Activated naive CD8-positive, alpha-beta T cell treated with anti-CD3 and anti-CD28 coated beads, Interleukin-2, amount 10 ng/mL, durations not matched to agents 7 days and 5 days (primary cell): ENCODE measurements at places on chromosomes 1 and 21. TPM values are rescaled to one million over a fixed set of nuclear protein-coding genes. Genes with fewer than 3 reads are reported as not detected.

DNA sequence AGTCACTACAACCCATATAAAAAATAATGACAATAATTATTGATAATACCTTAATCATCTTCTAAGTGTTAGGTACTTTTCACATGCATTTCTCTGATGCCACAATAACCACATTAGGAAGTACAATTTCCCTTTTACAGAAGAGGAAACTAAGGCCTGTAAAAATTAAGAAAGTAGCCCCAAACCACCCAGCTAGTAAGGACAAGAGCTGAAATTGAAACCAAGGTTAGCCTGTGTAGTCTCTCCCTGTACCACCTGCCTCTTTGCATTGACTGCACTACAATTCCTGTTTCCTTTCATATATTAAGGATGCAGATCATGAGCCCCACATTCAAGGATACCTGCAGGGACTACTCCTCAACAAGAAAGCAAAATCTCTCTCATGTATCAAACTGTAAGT lies 288.8 kb downstream of the GPATCH2 start:
- no peaks in the 10 kb centered on the region for H3K4me1 ChIP-seq
- DNase-seq: no peak
- H3K36me3 ChIP-seq: no peaks in the 10 kb centered on the region
- no peak overlapping the region for H3K27ac ChIP-seq
- no peak overlapping the region for H3K4me3 ChIP-seq

GRCh38 chr1:223394242-223394641 lies 1.0 kb downstream of the CCDC185 start:
- DNase-seq: no peak
- no peak overlapping the region for H3K27ac ChIP-seq
- H3K27me3 ChIP-seq: peaks cover 20% of the 10 kb centered on the region
- H3K36me3 ChIP-seq: no peaks in the 10 kb centered on the region
- no peaks in the 10 kb centered on the region for H3K4me1 ChIP-seq
- H3K4me3 ChIP-seq: no peak overlapping the region

CD34 gene
- not detected for total RNA-seq

- H3K4me3 ChIP-seq: no peak overlapping the region
- no peaks in the 10 kb centered on the region for H3K36me3 ChIP-seq
- H3K4me1 ChIP-seq: no peaks in the 10 kb centered on the region
- DNase-seq: no peak
- H3K27ac ChIP-seq: no peak overlapping the region
Measured at GRCh38 chr1:63721531-63722189, 52.2 kb upstream of the ROR1 start.

DNA sequence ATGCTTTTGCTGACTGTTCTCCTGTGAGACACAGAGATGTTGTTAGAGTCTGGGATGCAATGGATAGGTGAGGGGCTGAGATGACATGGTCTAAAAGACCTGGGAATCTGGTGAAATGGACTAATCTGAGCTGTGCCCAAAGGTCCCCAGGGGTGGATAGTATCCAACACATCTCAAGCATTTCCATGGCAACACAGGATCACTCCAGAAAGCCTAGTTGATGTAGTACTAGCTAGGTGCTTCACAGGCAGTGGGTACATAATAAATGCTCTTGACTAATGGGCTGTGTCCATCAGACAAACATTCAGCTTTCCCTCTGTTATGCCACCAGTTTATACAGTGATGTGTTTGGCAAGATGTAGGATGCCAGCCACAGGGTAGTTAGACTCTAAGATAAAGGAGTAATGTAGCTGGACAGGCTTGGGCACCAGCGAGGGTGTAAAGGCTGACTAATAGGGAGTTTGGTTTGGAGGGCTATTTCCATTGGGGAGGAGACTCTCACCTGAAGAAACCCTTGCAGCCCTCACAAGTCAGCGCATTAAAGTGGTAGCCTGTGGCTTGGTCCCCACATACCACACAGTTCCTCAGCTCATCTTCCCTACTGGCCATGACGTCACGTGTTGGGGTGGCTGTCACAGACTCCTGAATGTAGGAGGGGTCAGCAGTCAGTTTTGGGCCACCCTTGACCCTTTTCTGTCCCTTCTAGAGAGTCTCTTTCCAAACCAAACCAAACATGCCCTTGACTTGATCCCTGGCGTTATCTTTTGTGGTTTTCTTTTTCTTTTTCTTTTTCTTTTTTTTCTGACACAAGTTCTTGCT lies 1.8 kb downstream of the NR1I3 start:
- no peaks in the 10 kb centered on the region for H3K4me1 ChIP-seq
- H3K4me3 ChIP-seq: no peak overlapping the region
- no peak overlapping the region for H3K27ac ChIP-seq
- no peak for DNase-seq
- peaks cover 7% of the 10 kb centered on the region for H3K27me3 ChIP-seq
- H3K36me3 ChIP-seq: no peaks in the 10 kb centered on the region

CR1L gene
- total RNA-seq: not detected

DNA sequence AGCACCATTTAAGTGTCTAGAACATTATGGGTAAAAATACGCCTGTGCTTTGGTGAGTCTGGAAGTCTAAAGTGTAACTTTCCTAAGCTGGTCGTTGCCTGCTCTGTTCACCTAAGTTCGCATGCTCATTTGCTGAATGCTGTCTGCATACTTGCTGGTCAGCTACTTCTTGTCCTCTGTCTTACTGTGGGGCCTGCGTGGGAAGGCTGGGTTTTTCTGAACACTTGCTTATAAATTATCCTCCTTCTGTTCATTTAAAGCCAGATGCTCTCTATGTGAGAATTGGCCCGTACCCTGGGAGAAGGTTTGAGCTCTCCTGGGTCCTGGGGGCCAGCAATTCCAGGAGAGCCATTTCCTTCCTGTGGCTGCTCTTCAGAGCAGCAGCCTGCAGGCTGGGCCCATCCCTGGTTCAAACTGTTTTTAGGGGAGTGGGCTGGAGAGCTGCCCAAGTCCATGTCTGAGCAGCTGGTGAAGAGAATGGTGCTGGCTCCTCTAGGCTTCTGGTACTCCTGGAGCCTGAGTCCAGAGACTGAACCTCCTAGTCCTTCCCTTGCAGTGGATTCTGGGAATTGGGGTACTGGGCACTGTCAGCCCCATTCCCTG lies 75.7 kb downstream of the GALNT2 start:
- H3K27ac ChIP-seq: no peak overlapping the region
- no peaks in the 10 kb centered on the region for H3K36me3 ChIP-seq
- no peak for DNase-seq

DNA sequence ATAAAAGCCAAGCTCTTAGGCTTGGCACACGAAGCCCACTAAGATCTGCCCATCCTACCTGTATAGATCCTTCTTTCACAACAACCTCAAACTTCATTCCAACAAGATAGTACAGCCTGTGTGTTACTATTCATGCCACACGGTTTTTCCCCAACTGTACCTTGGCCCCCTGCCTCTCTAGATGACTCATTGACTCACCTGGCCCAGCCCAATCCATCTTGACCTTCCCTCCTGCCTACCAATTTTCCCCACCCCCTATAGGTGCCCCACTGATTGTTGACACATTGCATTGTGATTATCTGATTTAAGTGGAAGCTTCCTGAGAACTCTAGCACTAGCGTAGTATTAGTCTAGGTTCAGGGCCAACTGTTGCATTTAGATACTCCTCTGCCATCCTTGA lies 2.0 kb upstream of the CD101 start:
- H3K4me3 ChIP-seq: no peak overlapping the region
- peaks cover 12% of the 10 kb centered on the region for H3K4me1 ChIP-seq
- no peak for DNase-seq
